COLO829 (cell line): ENCODE measurements at places on chromosomes 12 and 14.

DNA sequence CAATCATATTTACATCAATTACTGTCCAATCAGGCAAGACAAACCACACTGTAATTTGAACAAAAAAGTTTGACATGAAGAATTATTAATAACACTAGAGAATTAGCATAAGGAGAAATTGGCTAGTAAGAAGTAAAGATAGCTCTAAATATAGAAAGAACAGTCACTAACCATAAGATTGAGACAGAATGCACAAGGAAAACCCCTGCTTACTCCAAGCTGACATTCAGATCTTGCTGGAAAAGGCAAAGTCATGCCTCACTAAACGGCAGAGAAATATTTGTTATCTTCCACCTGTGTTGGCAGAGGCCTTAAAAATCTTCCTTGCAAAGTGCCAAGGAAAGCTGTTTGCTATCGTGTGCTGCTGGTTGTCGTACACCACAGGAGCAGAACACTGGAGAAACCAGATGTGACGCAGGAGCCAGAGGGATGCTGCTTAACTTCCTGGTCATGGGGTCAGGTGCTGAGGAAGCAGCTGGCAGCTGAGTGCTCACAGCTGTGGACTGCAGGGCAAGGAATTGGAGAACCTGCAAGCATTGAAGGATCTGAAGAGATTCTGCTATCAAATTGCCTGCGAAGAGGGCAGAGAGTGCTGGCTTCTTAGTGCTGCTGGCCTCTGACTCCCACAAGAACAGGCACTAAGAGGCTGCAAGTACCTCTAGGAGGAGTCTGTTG, 1323.3 kb downstream of the LRFN5 start:
- no peak for DNase-seq

DNA sequence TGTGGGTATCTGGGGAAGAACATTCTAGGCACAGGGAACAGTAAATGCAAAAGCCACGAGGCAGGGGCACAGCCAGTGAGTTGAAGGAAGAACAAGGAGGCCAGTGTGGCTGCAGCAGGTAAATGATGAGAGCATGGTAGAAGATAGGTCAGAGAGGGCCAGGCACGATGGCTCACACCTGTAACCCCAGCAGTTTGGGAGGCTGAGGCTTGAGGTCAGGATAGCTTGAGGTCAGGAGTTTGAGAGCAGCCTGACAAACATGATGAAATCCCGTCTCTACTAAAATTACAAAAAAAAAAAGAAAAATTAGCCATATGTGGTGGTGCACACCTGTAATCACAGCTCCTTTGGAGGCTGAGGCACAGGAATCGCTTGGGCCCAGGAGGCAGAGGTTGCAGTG, 86.7 kb upstream of the ESRRB start:
- DNase-seq: no peak

DNA sequence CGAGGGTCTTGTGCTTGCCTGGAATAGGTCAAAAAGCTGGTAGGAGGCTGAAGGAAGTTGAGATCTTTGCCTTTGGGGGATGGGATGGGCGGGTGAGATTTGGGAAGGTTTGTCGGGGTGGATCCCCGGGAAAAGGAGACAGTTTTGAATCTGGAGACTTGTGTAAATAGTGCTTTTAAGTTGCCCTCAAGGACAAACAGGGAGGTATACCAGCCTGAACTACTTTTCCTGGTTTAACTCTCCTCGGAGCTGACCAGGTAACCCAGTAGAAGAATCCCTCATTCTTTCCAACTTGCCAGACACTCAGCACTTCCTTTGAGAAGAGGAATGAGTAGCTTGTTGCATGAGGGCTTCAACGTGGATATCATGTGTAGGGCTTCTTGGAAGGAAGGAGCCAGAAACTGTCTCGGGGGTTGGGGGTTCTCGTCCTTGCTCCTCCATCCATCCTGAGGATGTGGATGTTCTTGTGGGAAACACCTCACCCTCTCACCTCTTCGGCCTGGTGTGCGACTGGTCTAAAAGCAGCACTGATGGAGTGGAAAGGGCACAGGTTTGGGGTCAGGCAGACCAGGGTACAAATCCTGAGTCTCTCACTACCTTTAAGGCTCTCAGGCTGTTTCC, 1.9 kb downstream of the TEAD4 start:
- no peak for DNase-seq

DNA sequence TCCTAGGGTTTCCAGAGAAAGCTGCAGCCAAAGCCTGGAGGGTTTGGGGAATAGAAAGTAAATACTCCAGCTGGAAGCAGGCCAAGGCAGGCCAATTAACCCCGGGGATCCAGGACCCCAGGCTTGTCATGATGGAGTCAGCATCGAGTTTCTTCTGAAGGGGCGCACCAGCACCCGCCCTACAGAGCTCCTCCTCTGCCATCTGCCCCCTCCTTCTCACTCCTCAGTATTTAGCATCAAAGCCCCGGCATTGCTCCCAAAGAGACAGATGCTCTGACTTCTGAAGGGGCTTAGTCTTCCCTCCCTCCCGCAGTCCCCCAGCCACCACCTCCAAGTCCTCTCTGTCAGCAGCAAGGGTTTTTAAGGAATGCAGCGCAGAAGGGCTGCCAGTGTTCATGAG, 285.1 kb upstream of the NOS1 start:
- no peak for DNase-seq

DNA sequence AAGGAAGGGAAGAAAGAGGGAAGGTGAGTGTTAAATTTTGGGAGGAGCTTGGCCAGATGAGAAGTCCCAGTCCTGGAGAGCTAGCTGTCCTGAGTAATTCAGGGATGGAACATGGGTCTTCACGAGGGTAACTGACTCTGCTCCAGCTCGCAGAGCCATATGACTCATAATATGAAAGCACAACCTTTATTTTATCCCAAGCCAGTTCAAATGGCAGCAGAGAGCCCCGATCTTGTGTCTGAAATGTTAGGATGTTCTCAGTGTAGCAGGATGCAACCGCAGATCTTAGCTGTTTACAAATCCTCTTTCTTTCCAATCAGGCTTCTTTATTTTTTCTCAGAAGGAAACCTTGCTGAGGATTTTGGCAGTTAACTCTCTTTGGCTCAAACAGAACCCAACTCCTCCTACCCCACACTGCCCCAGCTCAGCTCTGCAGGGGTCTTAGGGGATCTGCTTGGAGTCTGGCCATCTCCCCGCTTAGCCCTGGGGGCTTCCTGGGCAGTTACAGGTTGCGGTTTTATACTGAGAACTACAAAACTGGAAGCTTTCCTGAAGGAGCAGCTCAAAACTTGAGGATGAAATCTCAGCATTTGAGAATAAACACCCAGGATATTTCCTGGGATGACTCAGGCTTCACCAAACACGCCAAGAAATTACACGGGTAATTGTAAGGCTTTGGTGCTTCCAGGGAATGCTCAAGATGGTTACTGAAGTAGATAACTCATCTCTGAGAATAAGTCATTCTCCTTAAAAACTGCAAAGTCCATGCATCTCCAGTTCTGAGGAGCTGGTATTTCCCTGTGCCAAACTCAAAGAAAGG, 92.5 kb downstream of the VCPKMT start:
- DNase-seq: peak; percentile 63

- DNase-seq: no peak
Observed at GRCh38 chr12:103504606-103505005, 8.8 kb upstream of the C12orf42 start.

DNA sequence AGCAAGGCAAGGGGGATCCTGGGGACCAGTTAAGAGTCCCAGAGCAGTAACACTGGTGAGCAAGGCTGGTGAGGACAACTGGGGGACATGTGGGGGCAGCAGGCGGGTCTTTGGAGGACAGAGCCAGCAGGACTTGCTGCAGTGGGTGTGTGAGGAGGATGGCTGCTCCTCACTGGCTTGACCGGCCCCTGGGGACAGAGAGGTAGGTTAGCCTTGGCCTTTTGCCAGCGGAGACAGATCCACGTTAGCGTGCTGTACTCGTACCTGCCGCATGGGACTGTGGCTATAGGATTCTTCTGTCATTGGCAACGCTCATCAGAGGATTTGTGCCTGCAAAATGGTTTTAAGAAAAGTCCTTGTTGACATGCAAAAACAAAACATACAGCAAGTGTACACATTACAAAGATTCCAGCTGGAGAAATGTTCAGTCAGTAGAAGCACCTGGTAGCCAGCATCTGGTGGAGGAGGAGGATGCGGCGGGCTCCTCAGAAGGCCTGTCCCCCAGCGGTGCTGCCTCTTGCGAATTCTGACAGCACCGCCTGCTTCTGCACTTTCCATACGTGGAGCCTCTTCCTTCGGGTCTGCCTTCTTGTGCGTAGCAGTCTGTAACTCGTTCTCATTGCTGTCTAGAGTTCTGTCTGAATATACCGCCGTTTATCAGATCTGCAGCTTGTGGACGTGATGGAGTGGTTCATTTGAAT, 91.3 kb downstream of the EP400 start:
- no peak for DNase-seq

DNA sequence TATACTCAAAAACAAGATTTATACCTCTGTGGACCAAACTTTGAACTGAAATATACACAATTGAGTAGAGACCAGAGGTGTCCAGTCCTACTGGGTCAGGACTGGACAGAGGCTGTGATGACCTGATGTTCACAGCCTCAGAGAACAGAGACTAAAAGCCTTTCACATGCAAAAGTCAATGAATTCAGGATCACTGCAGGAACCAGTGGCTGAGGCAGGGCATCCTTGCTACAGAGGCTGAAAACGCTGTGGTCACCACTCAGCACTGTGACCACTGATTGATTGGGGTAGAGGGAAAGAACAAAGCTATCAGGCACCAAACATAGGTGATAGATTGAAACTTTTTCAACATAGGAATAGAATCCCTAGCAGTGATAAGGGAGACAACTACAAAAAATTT, 25.1 kb downstream of the GRIP1 start:
- DNase-seq: no peak

GRCh38 chr14:54532111-54533012, 22.7 kb downstream of the CGRRF1 start:
- no peak for DNase-seq

DNA sequence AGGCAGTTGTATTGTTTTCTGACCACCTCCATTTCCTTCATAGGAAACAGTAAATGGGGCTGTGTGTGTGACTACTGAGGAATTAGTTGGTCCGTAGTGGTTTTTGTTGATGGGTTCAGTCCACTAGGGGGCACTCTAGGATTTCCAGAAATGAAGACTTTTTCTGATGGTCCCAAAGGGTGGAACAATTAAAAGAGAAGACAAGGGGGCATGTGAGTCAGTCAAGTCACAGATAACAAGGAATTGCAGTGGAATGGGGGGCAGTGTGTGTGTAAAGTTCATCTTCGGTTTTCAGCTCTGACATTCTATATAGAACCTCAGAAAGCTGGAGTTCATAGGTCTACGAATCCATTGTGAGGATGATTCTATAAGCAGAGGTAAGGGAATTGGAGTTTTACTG, 186.6 kb upstream of the OR4E1 start:
- DNase-seq: peak; percentile 21

DNA sequence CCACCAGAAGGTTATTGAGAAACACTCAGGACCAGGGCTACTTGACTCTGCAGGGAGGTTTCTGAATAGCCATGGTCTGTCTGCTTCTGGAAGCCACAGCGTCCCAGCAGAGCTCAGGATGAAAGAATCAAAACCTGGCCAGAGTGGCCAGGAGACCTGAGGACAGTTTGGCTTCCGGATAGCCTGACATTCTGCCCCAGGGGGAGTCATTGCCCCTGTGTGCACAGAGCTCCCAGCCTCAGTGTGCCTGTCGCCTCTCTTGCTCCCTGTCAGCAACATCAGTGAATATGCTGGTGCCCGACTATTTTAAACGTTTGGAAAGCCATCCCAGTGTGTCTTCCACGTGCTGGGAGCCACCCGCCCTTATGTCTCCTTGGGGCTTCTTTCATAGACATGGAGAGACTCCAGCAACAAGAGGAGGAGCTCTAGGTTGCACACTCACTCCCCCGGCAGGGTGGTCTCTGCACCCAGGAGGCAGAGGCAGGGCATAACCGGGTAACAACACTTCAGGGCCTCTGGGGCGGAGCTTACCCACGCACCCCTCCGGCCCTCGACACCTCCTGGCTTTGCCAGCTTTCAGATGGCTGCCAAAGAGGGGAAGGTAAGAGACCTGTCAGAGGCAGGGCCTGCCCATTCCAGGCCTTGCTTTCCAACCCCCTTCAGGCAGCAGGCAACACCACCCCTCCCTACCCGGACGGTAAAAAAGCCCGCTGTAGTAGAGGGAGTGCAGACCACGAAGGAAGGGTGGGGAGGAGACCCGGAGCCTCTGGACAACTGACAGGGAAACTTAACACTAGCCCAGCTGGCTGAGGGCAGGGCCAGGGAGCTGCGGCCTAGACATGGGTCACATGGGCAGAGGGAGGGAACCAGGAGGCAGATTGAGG, 19.0 kb upstream of the SLC6A12 start:
- DNase-seq: no peak

DNA sequence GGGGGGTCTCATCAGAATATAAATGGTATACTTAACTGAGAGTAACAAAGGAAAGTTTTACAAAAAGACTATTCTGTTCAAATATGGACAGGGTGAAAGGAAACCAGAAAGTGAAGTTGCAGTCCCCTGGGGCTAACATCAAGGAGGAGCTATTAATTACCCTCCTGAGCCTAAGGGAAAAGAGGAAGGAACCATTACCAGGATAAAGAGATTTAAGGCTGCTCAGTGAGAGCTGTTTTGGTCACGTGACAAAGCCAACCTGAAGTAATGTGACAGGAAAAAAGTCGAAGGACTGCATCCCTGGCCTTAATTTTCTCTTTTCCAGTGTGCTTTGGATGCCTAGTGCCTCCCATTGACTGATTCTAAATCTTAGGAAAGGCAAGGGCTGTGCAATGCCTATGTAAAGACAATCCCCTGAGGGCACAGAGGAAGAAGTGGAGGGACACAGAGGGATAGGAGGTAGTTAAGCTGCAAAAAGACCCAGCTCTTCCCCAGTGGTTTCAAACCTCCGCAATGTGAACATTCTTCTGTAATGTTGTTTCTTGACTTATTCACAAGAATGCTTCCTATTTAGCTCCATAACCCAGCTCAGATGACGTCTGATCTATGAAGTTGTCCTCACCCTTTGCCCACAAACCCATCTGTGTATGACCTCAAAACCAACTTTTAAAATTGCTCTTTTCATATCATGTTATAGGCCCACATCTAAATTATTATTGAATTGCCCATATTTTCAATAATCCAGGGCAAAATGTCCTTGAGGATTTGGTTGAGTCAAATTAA, 187.7 kb upstream of the DCN start:
- no peak for DNase-seq

- DNase-seq: peak; percentile 74
Observed at GRCh38 chr14:64760146-64760755, 56.0 kb downstream of the PLEKHG3 start.

DNA sequence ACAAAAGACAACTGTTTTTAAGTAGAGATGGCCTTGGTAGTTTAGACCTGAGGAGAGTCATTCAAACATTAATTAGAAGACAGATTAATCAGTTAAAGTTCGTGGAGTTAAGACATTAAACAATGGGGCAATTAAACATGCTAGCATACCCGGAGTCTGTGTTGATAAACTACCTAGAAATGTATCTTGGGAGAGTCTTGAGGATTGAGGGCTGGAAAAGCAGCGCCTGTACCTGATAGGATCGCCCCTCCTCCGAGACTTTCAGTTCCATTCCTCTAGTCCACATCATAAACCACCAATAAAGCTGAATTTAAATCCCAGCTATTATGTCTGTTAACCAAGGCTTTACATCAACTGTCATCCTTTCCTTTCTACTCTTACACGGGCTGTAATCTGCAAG, 1.0 kb upstream of the KRAS start:
- no peak for DNase-seq

DNA sequence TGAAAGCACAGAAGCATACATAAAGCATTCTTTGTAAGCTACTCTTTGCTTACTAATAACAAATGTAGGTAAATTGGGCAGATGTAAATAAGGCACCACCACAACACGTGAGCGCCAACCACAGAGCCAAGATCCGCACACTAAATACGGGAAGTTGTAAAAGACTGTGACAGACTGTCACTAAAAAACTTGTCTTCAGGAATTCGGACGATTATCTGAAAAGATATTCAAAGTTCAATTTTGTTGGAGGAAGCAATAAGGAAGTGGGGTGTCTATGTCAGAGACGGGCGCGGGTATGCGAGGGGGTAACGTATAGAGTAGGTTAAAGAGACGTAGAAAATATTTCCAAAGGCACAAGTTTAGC, 1.5 kb upstream of the HSP90B1 start:
- no peak for DNase-seq
